ENCODE measurements at places on chromosomes 7 and 10. TPM values are rescaled to one million over a fixed set of nuclear protein-coding genes. Genes with fewer than 3 reads are reported as not detected.

SH2D4B gene
- not detected for total RNA-seq

CCDC172 gene
- total RNA-seq: not detected

HKDC1 gene
- not detected for total RNA-seq

CPED1 gene
- total RNA-seq: 0.22 TPM

IFIT5 gene
- 3.2 TPM for total RNA-seq

SND1 gene
- 249 TPM for total RNA-seq

EN2 gene
- total RNA-seq: not detected

AGAP6 gene
- total RNA-seq: 12.3 TPM
